ENCODE measurements at places on chromosomes 16 and 17.

DNA sequence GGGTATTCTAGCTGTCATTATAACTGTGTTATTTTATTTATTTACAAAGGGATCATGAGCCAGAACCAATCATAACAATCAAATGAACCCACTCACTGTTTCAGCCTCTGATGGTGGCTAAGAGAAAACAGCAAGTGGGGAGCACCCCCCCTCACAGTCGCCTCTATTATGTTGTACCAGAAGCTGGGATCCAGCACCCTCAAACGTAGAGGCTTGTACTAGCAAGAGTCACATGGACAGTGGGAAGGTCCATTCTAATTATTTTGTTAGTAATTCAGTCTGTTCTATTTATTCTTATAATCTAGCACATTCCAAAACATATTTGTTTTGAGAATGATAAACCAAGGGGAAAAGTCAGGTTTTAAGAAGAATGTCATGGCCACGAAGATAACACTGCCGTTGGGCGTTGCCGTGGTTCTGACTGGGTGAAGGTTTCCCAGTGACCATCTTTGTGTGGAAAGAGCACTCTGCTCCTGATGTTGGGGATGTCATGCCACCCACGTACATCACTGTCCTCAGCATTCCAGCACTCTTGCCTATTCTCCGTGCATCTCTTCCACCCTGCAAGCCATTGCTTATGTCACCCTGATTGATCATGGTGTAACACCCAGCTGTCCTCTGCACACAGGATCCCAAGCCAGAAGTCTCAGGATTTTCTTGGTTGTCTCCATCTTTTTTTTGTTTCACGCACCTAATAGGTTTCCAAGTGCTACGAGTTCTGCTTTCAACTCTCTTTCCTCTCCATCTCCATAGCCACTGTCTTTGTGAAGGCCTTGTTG lies 205.8 kb downstream of the PRKCA start:
- no peak for DNase-seq

- peak; percentile 94 for DNase-seq
Measured at GRCh38 chr17:78130437-78131101, at the start of gene TMC8. Gene TMC8 (plus strand): TSS chr17:78130771. CDS start chr17:78131589, 818 bp downstream.

GRCh38 chr17:34178092-34178491 lies 77.0 kb upstream of the CCL2 start:
- no peak for DNase-seq

DNA sequence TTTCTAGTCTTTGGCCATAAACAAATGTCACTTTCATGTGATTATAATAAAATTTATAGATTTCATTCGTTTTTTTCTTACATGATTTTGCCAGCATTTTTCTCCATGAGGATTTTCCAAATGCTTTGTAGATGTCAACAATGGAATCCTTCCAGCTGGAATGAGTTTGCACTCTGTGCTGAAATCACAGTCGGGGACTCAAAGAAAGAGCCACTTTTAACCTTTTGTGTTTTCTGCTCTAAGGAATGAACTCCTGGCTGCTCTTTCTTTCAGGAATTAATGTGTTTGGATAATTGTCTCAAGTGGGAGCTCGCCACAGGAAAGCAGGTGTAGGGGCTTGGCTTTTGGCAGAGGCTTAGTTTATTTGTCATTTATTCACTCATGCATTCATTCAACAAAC lies 372.3 kb upstream of the SALL1 start:
- DNase-seq: no peak

DNA sequence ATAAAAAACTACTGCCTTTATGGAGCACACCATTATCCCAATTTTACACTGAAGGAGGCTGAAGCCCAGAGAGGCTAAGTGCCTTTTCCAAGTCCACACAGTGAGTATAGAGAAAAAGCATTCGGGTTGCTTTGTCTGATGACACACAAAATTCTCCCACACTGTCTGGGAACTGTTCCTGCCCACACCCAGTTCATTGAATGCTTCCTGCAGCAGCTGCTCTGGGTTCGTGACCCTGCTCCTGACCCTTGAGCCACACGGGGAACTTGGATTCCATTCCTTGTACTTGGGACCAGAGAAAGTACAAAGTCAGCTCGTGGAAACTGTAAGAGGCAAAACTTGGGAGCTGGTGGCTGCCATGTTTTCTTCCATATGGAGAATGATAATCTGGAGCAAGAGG lies 57.9 kb downstream of the AKAP1 start:
- no peak for DNase-seq

DNA sequence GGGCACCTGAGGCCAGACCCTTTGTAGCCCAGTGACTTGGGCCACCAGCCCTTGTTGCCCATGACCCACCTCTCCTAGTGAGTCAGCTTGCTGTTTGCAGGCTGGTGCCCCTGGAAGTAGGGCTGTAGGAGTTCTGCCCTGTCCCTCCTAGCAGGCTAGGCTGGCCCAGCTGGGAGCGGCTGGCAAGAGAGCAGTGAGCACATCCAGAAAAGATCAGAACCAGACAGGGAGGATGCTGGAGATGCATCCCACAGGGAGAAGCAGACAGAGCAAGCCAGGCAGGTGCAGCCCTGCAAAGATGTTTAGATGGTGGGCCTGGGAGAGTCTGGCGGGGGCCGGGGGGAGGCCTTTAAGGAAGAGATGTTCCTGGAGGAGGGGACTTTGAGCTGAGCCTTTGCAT lies 2.4 kb downstream of the SLC5A10 start:
- no peak for DNase-seq

DNA sequence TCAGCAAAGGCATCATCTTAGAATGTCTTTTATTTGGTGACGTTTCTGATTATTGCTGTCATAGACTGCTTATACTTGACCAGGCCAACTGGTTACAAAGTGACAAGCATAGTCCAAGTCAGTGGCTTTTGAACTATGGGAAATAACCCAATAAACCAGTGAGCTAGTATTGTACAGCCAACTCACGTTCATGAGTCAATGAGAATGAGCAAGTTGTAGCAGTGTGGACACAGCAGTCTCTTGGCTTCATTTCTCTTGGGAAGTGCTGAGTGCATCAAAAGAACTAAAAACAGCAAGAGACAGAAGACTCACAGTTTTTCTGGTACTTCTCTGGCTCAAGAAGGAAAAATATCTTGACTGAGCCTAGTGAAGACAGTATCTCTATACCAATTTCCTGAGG lies 36.9 kb upstream of the CRISPLD2 start:
- DNase-seq: no peak

Data from activated CD4-positive, alpha-beta T cell treated with anti-CD3 and anti-CD28 coated beads, Interleukin-2, amount 50 U/mL, for 16 hours (primary cell).